Stimulated activated CD8-positive, alpha-beta memory T cell treated with anti-CD3 and anti-CD28 coated beads, Interleukin-4, amount 100 ng/mL, for 4 hours (primary cell): ENCODE measurements at places on chromosomes 3 and 15.

DNA sequence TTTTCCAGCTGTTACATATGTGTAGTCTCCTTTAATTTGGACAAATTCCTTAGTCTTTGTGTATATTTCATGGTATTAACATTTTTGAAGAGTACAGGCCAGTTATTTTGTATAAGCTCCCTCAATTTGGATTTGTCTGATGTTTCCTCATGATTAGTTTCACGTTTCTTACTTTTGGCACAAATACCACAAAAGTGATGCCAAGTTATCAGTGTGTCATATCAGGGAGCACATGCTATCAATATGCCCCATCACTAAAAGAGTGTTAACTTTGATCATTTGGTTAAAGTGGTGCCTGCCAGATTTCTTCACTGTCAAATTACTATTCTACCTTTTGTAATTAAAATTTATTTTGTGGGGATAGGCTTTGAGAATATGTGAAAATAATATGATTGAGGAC is 14.6 kb downstream of the PCNP start:
- DNase-seq: no peak

- no peak for DNase-seq
These were observed 34.9 kb upstream of the GABRB3 start for GRCh38 chr15:26807517-26808427.

DNA sequence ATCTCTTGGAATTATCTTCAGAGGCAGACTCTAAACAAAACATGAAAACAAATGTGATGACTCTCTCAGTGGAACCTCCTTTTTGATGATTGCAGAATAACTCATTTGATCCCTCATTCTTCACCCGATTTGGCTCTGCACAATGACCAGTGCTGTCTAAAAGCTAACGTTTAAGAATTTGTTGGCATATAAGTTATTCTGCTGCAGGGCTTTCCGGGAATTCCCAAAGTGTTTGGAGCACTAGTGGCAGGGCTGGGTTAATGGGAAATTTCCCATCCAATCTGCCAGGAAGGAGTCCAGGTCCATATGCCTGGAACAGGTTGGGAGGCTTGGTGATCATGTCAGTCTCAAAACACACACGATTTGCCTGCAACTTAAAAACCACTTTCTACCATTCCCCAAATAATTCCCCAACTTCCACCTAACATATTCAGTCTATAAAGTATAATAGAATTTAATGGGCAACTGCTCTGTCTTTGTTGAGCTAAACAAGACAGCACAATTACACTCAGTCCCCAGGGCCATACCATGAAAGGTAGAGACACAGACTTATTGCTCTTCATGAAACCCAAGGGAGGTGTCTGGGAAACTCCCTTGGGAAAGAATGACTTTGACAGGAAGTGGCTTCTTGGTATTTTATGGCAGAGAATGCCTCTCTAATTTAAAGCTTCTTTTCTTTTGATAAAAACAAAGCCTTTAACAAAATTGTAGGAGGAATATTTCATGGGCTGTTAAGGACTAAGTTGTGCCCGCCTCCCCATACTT is 38.0 kb downstream of the ARRDC4 start:
- DNase-seq: no peak

GRCh38 chr3:58188921-58189451 is 21.8 kb downstream of the DNASE1L3 start:
- no peak for DNase-seq
